ENCODE measurements at places on chromosomes 16 and 17.
A peak's percentile ranks its signal among the peaks of the same experiment; 100 is the strongest.

DNA sequence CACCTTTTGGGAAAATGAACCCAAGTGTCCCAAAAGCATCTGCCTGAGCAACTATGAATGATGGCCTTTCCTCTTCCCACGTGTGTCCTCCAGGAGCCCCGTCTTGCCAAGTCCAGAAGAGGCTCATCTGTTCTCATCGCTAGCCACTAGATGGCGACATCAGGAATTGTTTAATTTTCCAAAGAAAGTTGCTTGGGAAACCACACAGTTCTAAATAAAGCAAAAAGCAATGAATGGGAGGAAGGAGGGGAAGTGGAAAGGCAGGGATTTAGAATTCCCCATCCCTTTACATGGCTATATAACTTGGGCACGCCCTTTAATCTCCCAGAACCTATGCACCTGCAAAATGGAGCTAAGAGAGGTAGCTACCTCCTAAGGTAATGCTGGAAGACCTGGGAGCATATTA lies 9.0 kb upstream of the CDH5 start:
- peak; percentile 27 for DNase-seq

DNA sequence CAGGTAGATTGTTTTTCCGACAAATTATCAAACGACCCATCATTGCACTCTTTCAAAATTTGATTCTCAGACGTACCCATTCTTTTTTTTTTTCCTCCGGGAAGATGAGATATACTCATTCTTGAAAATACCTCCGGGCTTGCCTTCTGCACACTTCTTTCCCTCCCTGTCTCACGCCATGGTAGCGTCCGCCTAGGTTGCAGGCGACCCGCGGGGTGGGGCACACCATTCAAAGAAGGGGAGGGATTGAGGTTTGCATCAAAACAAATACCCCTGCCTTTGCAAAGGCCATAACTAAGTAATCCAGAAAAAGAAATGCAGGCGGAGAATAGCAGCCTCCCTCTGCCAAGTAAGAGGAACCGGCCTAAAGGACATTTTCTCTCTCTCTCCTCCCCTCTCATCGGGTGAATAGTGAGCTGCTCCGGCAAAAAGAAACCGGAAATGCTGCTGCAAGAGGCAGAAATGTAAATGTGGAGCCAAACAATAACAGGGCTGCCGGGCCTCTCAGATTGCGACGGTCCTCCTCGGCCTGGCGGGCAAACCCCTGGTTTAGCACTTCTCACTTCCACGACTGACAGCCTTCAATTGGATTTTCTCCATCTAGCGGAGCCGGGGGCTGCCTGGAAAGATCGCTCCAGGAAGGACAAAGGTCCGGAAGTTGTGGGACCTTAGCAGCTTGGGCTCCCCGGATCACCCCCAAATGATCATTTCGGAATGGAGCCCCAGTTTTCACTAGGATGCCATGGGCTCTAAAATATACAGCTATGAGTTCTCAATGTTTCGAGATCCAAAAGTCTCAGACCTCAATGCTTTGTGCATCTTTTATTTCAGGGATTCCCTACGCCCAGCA lies 843 bp downstream of the TP53 start:
- DNase-seq: peak; percentile 88

GRCh38 chr17:9632741-9633140 lies 12.6 kb upstream of the USP43 start:
- DNase-seq: no peak

- no peak for DNase-seq
Observed at GRCh38 chr17:54172096-54172984, 349.6 kb downstream of the KIF2B start.

DNA sequence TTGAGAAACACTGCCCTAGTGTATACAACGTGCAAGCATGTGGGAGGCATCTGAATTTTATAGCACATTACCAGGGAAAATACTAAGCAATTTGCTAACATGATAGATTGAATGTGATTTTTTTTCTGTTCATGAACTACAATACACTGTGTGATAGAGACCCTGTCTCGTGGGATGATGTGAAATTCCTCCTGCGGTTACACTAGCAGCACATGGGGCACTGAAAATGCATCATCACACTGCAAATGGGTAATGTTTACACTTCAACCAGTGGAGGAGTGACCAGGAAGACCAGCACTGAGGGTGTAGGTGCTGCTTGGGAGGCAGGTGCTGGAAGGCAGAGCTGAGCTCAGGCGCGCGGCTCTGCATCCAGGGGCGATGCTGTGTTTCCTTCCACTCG lies 28.8 kb downstream of the ORC6 start:
- DNase-seq: no peak

DNA sequence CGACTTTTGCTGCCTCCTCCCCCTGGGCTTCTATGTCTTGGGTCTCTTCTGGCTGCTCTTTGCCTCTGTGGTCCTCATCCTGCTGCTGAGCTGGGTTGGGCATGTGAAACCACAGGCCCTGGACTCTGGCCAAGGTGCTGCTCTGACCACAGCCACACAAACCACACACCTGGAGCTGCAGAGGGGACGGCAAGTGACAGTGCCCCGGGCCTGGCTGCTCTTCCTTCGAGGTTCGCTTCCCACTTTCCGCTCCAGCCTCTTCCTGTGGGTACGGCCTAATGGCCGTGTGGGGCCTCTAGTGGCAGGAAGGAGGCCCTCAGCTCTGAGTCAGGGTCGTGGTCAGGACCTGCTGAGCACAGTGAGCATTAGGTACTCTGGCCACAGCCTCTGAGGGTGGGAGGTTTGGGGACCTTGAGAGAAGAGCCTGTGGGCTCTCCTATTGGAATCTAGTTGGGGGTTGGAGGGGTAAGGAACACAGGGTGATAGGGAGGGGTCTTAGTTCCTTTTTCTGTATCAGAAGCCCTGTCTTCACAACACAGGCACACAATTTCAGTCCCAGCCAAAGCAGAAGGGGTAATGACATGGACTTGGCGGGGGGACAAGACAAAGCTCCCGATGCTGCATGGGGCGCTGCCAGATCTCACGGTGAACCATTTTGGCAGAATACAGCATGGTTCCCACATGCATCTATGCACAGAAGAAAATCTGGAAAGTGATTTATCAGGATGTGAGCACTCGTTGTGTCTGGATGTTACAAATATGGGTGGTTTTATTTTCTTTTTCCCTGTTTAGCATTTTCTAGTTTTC lies 2.3 kb downstream of the GP1BA start:
- peak; percentile 16 for DNase-seq

DNA sequence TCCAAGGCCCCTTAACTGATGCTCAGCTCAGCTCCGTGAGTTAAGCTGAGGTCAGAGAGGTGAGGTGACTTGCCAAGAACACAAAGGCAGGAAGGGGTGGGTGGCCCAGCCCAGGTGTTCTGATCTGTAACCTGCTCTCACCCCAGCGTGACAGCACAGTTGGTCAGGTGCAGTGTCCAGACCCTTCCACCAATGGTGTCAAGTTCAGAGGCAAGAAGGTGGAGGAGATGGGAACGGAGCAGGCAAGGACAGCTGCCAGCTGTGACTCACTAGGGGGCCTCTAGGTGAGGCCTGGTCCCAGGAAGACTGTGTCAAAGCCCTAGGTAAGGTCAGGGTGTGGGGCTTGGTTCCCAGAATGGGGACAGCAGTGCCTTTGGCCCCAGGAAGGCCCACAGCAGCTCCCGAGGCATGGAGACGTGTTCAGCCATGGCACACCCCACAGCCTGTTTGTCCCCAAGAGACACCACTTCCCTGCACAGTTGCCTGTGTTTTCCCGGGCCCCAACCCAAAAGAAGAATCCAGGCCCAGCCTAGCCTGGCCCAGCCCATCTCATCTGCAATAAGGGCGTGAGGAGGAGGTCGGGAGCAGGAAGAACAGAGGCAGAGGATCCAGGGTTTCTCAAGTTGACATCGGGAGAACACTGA lies 7.2 kb downstream of the WFIKKN2 start:
- no peak for DNase-seq

- no peak for DNase-seq
Observed at GRCh38 chr17:41718287-41718645, 6.1 kb downstream of the GAST start.

DNA sequence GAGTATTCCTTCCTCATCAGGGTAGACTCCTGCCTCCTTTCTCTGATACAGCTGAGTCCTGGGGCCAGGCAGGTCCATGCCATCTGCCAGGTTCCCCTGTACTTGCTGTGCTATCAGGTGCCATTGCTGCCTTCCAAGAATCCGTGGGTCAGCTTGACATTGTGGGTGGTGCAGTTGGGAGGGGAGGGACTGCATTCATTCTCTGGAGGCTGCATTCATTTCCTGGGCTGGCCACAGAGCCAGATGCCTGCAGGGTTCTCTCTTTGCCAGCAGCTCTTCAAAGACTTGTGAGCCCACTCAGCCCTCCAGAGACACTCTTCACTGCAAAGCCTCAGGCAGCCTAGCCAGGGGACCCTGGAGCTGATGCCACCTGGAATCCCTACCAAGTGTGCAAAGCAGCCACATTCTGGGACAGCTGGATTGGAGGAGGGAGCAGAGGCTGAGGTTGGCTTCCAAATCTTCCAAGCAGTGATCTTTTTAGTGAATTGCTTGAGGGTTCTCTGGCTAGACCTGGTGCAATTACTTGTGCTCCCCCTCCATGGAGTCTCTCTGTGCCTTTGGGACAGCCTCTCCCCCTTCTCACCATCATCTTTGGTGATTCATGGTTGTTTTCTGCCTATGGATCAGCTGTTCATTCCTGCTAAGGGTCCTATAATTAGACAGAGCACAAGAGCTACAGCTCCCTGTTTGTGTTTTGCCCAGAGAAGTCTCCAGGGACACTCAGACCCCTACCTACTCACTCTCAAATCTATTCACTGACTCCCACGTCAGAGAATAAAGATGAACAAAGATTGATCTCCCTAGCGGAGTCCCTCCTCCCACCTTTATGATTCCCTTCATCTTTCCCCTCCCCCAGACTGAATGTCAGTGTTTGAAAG lies 20.9 kb downstream of the ANKFN1 start:
- DNase-seq: no peak

- DNase-seq: no peak
Observed at GRCh38 chr17:18381953-18382245, 4.3 kb downstream of the EVPLL start.

DNA sequence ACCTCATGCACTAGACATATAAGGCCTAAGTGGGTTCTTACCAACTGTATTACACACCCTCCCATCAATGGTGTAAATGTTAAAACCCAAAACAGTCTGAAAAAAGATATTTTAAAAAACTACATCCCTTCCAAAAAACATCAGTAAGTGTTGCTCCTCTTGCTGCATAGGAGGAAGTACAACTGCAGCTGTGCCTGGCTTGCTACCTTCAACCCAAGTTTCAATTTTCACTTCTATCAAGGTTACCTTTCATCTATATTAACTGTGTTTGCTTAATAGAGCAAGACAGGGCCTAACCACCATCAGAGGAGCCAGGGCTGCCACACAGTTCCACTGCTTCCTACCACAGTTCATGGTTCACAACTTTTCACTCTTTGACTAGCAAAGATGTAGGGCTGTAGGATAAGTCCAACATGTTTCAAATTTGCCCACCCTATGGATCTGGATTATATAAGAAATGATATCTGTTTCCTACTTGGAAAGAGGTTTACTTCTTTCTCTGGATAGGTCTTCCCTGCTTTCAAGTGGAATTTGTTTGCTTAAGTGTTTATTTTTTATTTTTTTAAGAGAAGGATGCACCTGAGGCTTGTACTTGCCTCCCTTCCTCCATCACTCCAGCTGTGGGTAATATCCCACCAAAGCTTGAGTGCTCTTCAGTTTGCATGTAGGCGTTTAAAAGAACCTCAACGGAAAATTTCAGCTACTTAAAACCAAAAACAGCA lies 56.7 kb downstream of the GRB7 start:
- DNase-seq: peak; percentile 65

- no peak for DNase-seq
Observed at GRCh38 chr16:30051518-30051917, 14.0 kb upstream of the ALDOA start.

GRCh38 chr16:4239682-4240175 lies 2.2 kb downstream of the SRL start:
- no peak for DNase-seq

DNA sequence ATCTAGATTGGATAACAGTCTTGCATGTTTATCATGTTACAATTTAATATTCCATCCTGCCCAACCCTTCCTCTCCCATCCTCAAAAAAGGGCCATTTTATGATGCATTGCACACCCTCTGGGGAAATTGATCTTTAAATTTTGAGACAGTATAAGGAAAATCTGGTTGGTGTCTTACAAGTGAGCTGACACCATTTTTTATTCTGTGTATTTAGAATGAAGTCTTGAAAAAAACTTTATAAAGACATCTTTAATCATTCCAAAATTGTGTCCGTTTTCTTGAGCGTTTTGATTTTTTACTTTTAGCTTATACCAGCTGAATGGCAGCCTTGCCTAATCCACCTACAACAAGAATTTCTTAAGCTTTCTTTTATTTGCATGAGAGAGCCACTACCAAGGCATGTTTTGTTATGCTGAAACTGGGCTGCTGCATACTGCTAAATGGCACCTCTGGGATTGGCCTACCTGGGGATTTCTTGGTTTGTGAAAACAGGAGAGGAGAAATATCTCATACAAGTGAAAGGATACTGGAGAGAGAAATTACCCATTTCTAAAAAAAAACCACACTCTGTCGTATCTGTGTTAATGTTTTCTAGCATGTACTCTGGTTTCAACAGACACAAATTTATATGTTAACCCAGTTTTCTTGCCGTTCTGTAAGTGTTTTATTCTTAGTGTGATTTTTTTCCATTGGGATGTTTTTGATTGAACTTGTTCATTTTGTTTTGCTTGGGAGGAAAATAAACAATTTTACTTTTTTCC lies 52.2 kb downstream of the TUBD1 start:
- DNase-seq: peak; percentile 75

- DNase-seq: no peak
Observed at GRCh38 chr17:82687375-82687861, 11.1 kb downstream of the RAB40B start.

- peak; percentile 54 for DNase-seq
Observed at GRCh38 chr16:17470908-17471718, at the start of gene XYLT1. TSS of gene XYLT1 (minus strand) at chr16:17470960. CDS start at chr16:17470796, 164 bp downstream.

DNA sequence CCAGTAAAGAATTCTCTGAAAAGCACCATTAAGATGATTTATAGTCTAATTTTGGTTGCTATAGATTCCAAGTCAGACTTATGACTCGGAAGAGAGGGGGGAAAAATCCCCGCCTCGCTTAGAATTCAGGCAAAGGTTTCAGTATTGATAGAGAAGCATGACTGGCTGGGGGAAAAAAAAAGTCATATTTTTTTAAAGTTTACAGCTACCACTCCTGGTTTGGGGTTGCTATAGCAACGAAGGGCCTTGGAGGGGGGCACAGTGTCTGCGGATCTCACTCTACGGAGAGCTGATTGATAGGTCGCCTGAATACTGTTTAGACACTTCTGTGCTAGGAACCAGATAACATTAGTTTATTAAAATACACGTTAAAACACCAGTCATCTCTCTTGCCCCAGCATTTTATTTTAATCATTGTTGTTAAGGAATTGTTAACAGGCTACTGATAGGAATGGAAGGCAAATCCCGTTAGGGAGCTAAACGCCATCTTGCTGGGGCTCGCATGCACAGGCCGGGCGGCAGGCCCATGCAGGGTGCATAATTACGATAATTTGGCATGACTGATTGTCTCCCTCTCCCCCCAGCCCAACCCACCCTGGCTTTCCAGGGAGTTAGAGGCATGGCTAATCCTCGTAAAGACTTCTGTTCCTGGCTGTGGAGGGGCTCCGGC lies 380.0 kb upstream of the XYLT1 start:
- DNase-seq: no peak

GRCh38 chr16:86427433-86427851 lies 82.9 kb upstream of the FOXF1 start:
- no peak for DNase-seq

Data from CD4-positive, alpha-beta T cell treated with Interleukin-4 for 1 hour (primary cell).